Stomach (tissue), 19 donors: ENCODE measurements at places on chromosomes 16 and 17. TPM values are rescaled to one million over a fixed set of nuclear protein-coding genes. Genes with fewer than 3 reads are reported as not detected.

The CES2 gene
- 893 TPM for total RNA-seq

The ZNF469 gene
- 0.29 TPM for total RNA-seq

The OSGIN1 gene
- 2.6 TPM for total RNA-seq

The DPH1 gene
- 188 TPM for total RNA-seq

The HOXB7 gene
- total RNA-seq: 16.5 TPM

The TP53TG3C gene
- total RNA-seq: not detected

The PRAC2 gene
- total RNA-seq: not detected

DNA sequence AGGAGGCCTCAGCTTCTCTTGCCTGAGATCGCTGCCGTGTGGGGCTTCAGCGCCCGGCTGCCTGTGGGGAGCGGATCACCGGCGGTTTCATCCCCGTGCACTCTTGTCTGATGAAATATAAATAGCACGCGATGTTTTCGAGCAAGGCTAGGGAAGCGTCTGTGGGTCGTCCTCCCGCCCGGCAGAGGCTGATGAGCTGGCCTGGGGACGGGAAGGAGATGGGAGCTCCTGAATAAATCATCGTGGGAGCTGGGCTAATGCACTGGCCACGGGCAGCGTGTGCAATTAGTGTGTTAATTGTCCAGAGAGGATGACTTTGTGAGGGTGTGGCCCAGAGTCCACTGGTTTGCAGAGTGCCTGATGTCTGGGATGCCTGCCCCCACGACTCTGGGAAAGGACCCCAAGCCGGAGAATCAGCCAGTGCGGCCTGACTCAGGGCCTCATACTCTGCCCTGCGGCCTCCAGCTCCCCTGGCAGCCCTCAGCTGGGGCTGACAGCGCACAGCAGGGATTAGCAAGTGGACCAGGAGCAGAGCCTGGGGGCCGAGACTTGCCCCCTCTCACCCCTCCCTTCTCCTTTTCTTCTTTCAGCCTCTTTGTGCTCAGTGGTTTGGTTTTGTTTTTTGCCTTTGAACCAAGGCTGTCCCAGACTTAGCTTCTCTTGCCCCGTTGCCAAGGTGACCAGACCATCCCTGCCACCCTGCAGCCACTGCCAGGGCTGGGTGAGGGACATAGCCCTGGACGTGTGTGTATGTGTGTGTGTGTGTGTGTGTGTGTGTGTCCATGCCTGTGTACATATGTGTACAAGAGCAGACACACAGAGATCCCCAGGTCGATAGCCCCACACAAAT, 21.4 kb downstream of the KCNJ12 start:
- peak; percentile 37 for DNase-seq
- H3K4me1 ChIP-seq: no peaks in the 10 kb centered on the region
- no peak overlapping the region for H3K4me3 ChIP-seq
- no peaks in the 10 kb centered on the region for H3K36me3 ChIP-seq

GRCh38 chr16:67169642-67170167, 633 bp upstream of the NOL3 start:
- peaks cover 62% of the 10 kb centered on the region for H3K27me3 ChIP-seq
- peak overlapping the region; percentile 49 for H3K4me3 ChIP-seq
- peak overlapping the region; percentile 47 for H3K27ac ChIP-seq

GRCh38 chr16:7746941-7747340, 414.3 kb downstream of the RBFOX1 start:
- no peak for DNase-seq
- no peaks in the 10 kb centered on the region for H3K36me3 ChIP-seq
- H3K4me1 ChIP-seq: no peaks in the 10 kb centered on the region
- no peaks in the 10 kb centered on the region for H3K27me3 ChIP-seq
- no peak overlapping the region for H3K4me3 ChIP-seq

DNA sequence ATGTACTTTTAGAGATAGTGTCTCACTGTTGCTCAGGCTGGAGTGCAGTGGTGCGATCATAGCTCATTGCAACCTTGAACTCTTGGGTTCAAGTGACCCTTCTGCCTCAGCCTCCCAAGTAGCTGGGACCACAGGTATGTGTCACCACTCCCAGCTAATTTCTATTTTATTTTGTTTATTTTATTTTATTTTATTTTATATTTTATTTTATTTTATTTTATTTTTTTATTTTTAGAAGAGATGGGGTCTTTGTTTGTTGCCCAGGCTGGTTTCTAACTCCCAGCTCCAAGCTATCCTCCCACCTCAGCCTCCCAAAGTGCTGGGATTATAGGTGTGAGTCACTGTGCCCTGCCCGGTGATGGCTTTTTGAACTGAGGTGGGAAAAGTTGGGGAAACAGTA, 35.1 kb upstream of the HS3ST4 start:
- no peak overlapping the region for H3K27ac ChIP-seq
- H3K4me1 ChIP-seq: no peaks in the 10 kb centered on the region
- H3K36me3 ChIP-seq: no peaks in the 10 kb centered on the region
- H3K27me3 ChIP-seq: no peaks in the 10 kb centered on the region
- H3K4me3 ChIP-seq: no peak overlapping the region

DNA sequence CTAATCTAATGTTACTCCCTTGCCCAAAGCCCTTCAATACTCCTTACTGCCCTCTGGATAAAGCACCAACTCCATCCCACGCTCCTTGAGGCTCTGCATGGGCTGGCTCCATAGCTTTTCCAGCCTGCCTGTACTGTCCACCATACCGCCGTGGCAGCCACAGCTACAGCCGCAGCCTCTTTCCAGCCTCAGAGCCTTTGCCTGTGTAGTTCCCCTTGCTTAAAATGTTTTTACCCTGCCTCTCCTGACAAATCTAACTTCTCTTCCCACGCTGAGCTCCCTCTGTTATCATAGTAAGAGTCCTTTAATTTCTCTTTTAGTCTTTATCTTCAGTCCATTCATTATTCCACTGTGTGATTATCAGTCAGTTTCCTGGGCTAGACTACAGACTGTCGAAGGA, 22.0 kb downstream of the TEX14 start:
- H3K4me3 ChIP-seq: no peak overlapping the region
- no peaks in the 10 kb centered on the region for H3K27me3 ChIP-seq
- no peaks in the 10 kb centered on the region for H3K36me3 ChIP-seq
- H3K4me1 ChIP-seq: no peaks in the 10 kb centered on the region
- no peak overlapping the region for H3K27ac ChIP-seq

- no peak overlapping the region for H3K4me3 ChIP-seq
- no peaks in the 10 kb centered on the region for H3K27me3 ChIP-seq
- no peak for DNase-seq
- H3K4me1 ChIP-seq: no peaks in the 10 kb centered on the region
- H3K27ac ChIP-seq: no peak overlapping the region
Measured at GRCh38 chr16:56041556-56042140, 149.6 kb upstream of the GNAO1 start.

DNA sequence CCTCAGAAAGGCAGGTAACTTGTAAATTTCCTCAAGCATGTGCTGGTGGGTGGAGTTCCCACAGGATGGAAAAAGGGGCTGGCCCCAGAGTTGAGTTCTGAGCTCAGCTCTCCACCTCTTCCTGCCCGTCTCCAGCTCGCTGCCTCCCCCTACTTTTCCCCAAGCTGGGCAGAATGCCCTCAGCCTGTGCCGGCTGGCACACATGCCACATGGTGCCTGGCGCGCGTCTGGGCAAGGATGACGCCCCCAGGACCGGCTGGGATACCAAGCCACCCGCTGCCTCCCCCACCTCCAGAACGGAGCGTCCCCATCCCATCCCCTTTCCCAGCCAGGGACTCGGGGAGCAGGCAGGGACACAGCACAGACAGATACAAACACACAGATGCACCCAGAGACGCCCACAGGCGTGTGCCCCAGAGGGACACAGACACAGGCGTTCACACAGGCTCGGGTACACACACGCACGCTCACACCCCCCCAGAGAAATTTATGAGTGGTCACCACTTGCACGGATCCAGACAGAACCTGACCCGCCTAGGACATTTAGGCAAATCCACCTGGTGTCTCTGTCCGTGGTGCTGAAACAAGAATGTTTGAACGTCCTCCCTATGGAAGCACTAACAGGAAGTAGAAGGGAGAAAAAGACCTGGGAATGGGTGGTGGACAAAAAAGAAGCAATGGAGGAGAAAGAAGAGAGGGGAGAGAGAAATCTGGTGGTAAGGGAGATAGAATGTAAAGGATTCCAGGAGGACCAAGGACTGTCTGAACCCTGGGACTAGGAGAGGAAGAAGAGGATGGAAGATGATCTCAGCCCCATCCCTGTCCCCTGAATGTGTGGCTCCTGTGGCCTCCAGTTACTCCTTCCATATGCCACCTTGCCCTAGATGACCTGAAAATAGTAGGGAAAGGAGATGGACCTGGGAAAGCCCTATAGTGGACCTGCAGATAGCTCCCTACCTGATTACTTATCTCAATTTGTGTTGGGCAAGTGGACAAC, 15.5 kb downstream of the NEUROD2 start:
- no peaks in the 10 kb centered on the region for H3K36me3 ChIP-seq
- H3K27ac ChIP-seq: no peak overlapping the region
- no peak overlapping the region for H3K4me3 ChIP-seq

GRCh38 chr16:28321700-28322411, 29.5 kb downstream of the SBK1 start:
- H3K27ac ChIP-seq: no peak overlapping the region
- no peaks in the 10 kb centered on the region for H3K4me1 ChIP-seq
- H3K4me3 ChIP-seq: no peak overlapping the region
- no peaks in the 10 kb centered on the region for H3K27me3 ChIP-seq
- no peaks in the 10 kb centered on the region for H3K36me3 ChIP-seq
- no peak for DNase-seq

GRCh38 chr16:49464877-49465504, 91.4 kb downstream of the C16orf78 start:
- H3K27me3 ChIP-seq: peaks cover 19% of the 10 kb centered on the region
- peaks cover 6% of the 10 kb centered on the region for H3K4me1 ChIP-seq
- DNase-seq: peak; percentile 54
- no peak overlapping the region for H3K4me3 ChIP-seq
- H3K36me3 ChIP-seq: no peaks in the 10 kb centered on the region
- no peak overlapping the region for H3K27ac ChIP-seq

- no peaks in the 10 kb centered on the region for H3K27me3 ChIP-seq
- H3K4me1 ChIP-seq: no peaks in the 10 kb centered on the region
- no peaks in the 10 kb centered on the region for H3K36me3 ChIP-seq
- no peak overlapping the region for H3K4me3 ChIP-seq
Measured at GRCh38 chr16:51960931-51961330, 586.0 kb downstream of the TOX3 start.

- H3K4me3 ChIP-seq: no peak overlapping the region
- H3K27me3 ChIP-seq: no peaks in the 10 kb centered on the region
- H3K4me1 ChIP-seq: peaks cover 27% of the 10 kb centered on the region
- DNase-seq: no peak
- H3K27ac ChIP-seq: no peak overlapping the region
- peaks cover 71% of the 10 kb centered on the region for H3K36me3 ChIP-seq
Measured at GRCh38 chr17:81903415-81903831, 1.4 kb downstream of the NPB start.

GRCh38 chr17:66950325-66950724, 14.2 kb upstream of the CACNG4 start:
- no peak for DNase-seq
- no peaks in the 10 kb centered on the region for H3K36me3 ChIP-seq
- peaks cover 10% of the 10 kb centered on the region for H3K4me1 ChIP-seq
- no peaks in the 10 kb centered on the region for H3K27me3 ChIP-seq
- H3K4me3 ChIP-seq: no peak overlapping the region

DNA sequence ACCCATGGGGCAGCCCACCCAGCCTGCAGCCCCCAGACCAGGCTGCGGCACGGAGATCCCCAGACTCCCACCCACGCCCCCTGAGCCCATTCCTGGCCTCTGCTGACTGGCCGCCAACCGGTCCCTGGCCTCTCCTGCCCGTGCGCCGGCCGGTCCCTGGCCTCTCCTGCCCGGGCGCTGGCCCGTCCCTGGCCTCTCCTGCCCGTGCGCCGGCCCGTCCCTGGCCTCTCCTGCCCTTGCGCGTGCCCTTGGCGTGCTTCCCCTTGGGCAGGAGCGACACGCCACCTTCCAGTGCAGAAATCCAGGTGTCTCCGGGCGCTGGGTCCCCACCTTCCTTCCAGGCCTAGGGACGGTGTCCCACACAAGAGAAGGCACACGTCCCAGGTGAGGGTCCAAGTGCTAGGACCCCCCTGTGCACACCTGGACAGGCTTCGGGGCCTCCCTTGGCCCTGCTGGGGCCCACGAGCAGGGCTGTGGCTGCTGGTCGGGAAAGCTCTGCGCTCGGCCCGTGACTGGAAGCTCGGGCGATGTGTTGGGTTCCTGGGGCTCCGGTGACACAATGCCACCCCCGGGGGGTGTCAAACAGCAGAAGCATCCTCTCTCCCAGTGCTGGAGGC, 21.4 kb upstream of the CACNA1H start:
- peaks cover 22% of the 10 kb centered on the region for H3K4me1 ChIP-seq
- no peak overlapping the region for H3K4me3 ChIP-seq
- H3K36me3 ChIP-seq: no peaks in the 10 kb centered on the region
- no peak for DNase-seq
- H3K27ac ChIP-seq: no peak overlapping the region
- H3K27me3 ChIP-seq: peaks cover 4% of the 10 kb centered on the region

GRCh38 chr17:983921-984320, 4.3 kb upstream of the NXN start:
- H3K36me3 ChIP-seq: no peaks in the 10 kb centered on the region
- H3K4me1 ChIP-seq: peaks cover 10% of the 10 kb centered on the region
- no peak overlapping the region for H3K4me3 ChIP-seq
- no peaks in the 10 kb centered on the region for H3K27me3 ChIP-seq
- no peak for DNase-seq

DNA sequence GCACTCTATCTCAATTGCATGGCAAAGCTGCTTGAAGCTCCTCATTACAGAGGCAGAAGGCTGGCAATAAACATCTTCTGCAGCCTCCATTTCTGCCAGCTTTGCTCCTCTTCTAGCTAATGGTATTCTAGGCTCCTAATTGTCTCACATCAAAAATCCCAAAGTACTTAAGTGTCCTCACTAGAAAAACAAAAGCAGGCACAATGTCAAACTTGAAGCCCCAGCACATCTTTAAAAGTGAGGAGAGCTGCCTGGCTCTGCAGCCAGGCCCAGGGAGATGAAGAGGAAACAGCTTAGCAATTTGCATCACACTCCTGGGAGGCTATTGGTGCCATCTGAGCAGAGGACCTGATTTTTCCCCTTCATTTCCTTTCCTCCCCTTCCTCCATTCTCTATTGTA, 197.1 kb downstream of the KCNJ2 start:
- no peaks in the 10 kb centered on the region for H3K27me3 ChIP-seq
- H3K36me3 ChIP-seq: no peaks in the 10 kb centered on the region
- DNase-seq: no peak
- no peak overlapping the region for H3K4me3 ChIP-seq

DNA sequence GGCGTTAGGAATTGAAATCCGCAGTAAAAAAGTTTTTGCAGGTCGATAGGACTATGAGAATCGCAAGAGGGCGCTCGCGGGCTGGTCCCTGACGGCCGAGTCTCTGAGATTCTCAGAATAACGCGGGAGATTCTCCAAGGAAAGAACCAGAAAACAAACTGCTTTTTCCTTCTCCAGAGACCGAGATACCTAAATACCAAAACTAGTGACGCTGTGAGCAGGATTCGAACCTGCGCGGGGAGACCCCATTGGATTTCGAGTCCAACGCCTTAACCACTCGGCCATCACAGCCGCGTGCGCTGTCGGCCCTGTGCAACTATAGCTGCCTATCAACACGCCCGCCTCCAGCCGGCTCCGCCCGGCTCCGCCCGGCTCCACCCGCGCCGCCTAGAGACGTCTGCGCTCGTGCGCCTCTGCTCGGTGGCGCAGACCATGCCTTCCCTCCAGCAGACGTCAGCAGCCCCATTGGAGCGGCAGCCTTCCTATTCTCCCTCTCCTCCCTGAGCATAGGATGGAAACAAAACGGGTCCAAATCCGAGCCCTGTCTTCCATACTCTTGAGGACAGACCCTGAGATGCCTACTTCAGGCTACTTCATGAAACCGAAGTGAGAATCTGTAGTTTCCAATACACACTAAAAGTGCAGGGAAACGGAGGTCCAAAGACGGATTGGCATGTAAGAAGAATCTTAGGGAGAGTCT, 13.4 kb downstream of the PER1 start:
- H3K36me3 ChIP-seq: peaks cover 46% of the 10 kb centered on the region
- DNase-seq: peak; percentile 96
- peak overlapping the region; percentile 85 for H3K27ac ChIP-seq
